ENCODE measurements at places on chromosomes 1 and 21.
A peak's percentile ranks its signal among the peaks of the same experiment; 100 is the strongest.

- DNase-seq, result no peak
These were observed 36.2 kb upstream of the HFM1 start for GRCh38 chr1:91440847-91441246.

DNA sequence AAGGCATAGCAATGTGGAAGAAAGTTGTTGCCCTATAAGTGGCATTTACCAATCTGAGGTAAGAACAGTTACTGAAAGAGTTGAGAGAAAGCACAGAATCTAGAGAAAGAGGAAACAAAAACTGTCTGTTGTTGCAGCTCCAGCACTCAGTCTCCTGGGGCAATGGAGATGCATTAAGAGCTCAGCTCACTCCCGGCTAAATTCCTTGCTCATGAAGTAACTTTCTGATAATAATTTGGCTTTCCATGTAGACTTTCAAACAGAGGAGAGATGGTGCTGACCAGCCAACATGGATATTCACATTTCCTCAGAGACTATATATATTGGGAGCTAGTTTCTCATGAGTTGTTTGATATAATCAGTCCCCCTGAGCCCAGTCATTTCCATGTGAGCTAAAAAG, 135.3 kb downstream of the GDAP2 start:
- DNase-seq, result peak; percentile 38

DNA sequence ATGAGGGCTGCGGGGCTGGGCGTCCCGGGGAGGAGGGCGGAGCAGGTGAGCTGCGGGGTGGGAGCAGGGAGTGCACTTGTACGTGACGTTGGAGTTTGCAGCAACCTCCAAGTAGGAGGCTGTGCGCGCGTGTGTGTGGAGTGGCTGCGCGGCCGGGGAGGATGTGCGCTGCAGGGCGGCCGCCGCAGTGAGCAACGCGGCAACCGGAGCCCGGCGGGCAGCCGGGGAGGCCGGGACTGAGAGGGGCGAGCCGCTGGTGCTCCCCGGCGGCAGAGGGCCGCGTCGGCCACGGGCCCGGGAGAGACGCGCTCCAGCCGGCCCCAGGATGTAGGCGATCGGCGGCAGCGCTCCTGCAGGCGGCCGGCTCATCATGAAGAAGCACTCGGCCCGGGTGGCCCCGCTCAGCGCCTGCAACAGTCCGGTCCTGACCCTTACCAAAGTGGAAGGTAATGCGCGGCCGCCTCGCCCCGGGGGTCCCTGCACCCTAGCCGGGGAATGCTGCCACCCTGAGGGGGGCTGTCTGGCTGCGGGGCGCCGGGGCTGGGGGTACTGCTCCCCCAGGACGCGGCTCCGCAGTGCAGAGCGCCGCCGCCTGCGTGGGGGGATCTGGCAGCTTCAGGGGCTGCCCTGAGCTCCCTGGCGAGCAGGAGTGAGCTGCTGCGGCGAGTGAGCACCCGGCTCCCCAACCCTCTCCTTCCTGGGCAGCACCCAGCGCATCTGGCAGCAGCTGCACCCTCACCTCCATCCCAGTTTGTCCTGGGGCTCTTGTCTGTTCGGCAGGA, 158.9 kb upstream of the COA6 start:
- no peak for DNase-seq

GRCh38 chr1:195218428-195219212, 1389.6 kb downstream of the KCNT2 start:
- no peak for DNase-seq

DNA sequence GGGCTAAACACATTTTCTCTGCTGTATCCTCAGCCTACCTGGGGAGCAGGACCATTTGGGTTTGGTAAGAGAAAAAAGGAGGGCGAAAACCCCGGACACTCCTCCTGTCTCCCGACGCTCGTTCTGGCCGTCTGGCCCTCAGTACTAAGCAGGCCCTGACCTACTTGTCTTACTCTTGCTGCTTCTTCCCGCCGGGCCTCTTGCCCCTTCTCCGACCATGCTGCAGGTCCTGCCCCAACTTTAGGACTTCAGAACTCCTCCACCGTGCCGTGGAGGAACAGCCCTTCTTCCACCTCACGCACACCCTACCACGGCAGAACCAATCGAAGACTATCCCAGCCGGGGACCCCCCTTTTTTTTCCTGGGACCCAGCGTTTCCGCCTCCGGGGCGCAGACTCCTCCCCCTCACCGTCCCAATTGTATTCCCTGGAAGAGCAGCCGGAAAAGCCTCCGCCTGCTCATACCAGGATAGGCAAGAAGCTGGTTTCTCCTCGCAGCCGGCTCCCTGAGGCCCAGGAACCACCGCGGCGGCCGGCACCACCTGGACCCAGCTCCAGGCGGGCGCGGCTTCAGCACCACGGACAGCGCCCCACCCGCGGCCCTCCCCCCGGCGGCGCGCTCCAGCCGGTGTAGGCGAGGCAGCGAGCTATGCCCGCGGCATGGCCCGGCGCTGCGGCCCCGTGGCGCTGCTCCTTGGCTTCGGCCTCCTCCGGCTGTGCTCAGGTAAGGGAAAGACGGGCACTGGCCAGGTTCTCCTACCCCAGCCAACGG, at the start of gene CHRNB2:
Gene CHRNB2 (plus strand): TSS at position 393 of the 771 bp plus-strand sequence. CDS start 267 bp downstream, at position 660.
- no peak for DNase-seq

- no peak for DNase-seq
These were observed 105.0 kb downstream of the LEPR start for GRCh38 chr1:65525266-65526048.

- DNase-seq, result no peak
These were observed 17.0 kb downstream of the DENND2D start for GRCh38 chr1:111183308-111184069.

Measured in amniotic stem cell (primary cell).